ENCODE measurements at places on chromosomes 16 and 17. TPM values are rescaled to one million over a fixed set of nuclear protein-coding genes. Genes with fewer than 3 reads are reported as not detected.

The ZNF771 gene
- 15.8 TPM for total RNA-seq

DNA sequence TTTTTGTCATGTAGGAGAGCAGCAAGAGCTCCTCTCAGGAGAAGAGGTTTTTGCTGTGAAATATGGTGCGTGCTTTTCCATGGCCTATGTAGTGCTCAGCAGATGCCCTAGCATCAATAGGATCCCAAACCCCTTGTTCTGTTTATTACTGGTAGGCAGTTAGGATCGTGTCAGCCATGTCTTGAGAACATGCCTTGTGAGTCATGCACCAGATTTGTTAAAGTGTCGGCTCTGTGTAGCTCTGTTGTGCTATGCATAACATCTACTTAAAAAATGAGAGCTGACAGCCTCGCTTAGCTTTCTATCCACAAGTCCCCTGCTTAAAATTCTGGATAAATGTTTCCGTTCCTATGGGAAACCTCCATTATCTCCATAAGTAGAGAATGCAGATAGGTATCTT lies 4.4 kb upstream of the EIF4A3 start:
- DNase-seq = no peak

DNA sequence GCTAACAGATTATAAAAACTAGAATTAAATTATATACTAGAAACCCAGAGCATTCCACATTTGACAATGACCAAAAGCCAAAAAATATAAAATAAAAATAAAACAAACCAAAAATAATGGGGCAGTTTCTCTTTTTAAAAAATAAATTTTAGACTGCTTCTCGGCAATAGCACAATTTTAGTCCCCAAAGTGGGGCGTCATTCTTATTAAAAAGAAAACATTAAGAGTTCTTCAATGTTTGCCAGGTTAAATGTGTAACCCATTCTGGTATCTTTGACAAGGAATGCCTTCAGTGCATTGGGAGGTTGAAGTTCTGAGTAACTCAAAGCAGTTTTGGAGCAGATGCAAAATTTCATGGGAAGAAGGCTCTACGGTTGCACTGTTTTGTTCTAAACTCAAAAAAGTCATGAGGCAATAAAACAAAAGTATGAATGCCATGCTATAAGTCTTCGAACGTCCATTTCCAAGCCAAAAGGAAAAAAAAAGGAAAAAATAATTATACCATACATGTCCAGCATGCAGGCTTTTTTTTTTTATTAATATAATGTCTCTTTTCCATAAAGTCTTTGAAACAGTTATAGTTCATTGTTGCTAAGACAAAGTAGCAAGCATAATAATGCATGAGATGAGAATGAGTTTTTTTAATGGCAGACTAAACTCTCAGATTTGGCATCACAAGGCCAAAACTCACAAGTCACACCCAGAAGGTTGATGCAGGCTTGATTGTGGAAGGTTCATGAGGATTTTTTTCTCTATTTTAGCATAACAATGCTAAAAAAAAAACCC lies 3.1 kb downstream of the MAF start:
- no peak for DNase-seq

The TBC1D3I gene
- total RNA-seq = not detected

GRCh38 chr16:46748775-46749705 lies 896 bp upstream of the MYLK3 start:
- DNase-seq = peak; percentile 73

The KRTAP4-9 gene
- not detected for total RNA-seq

DNA sequence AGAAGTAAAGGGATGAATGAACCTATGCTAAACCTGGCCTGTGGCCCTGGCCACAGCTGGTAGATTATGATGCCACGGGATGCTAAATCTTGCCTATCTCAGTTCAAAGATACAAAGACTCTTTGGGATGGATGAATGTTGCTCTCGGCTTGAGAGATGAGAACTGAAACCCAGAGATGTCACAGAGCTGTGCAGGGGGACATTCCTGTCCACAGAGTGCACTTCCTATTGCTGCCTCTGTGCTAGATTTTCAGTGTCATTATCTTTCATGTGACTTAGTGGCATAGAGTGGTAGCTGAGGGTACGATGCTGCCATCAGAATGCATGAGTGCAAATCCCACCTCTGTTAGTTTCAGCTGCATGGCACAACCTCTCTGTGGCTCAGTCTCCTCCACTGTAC lies 2.3 kb upstream of the MT1M start:
- no peak for DNase-seq

DNA sequence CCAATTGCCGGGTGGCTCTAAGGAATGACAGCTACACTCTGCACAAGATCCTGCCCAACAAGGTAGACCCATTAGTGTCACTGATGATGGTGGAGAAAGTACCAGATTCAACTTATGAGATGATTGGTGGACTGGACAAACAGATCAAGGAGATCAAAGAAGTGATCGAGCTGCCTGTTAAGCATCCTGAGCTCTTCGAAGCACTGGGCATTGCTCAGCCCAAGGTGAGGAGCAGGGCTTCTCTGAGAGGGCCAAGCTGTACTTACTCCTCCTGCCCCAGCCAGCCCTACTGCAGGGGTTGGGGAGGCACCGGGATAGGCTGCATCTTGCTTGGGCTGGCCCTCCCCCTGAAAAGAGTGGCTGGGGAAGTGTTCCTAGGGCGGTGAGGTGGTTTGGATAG lies 2.8 kb upstream of the FTSJ3 start:
- no peak for DNase-seq

- DNase-seq = no peak
Measured at GRCh38 chr16:55042556-55043432, 112.1 kb downstream of the IRX5 start.

- DNase-seq = no peak
Measured at GRCh38 chr16:83456934-83457333, 350.8 kb upstream of the HSBP1 start.
